Stimulated activated CD8-positive, alpha-beta memory T cell treated with anti-CD3 and anti-CD28 coated beads, Interleukin-7, amount 100 ng/mL, for 1 hour (primary cell): ENCODE measurements at places on chromosomes 12 and 14.
A peak's percentile ranks its signal among the peaks of the same experiment; 100 is the strongest.

GRCh38 chr14:96001866-96002497 is 37.2 kb upstream of the C14orf132 start:
- DNase-seq: no peak

DNA sequence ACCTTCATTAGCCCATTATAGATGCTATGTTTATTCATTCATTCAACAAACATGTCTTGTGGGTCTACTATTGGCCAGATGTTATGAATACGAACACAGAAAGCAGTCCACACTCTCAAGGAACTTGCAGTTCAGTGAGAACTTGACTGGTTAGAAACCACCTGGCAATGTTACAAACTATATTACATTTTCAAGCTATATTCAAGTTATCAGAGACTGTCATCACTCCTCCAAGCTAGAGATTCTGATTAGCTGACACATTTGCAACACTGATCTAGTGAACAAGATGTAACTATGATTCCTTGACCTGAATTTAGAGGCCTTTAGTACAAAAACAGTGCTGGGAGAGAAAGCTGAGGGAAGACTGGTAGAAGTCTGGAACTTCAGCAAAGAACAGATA is 170.7 kb upstream of the EEA1 start:
- no peak for DNase-seq

GRCh38 chr12:131805421-131805820 is 22.8 kb upstream of the MMP17 start:
- DNase-seq: no peak

DNA sequence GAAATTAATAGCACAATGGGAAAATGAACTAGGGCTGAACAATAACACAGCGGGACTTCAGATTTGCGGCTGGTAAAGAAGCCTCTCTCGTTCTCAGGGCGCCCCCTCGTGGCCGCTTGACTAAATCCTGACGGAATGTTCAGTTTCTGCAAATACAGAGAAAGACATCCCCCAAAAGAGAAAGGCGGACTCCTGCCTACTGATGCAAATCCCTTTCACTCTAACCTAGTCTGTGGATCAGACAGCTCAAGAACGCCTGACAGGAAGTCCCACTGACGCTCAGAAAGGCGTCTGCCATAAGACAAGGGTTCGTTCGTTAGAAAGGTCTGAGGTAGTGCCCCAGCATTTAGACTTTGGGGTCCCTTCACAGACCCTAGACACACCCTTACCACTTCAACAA is 2.5 kb downstream of the NUAK1 start:
- peak; percentile 70 for DNase-seq

DNA sequence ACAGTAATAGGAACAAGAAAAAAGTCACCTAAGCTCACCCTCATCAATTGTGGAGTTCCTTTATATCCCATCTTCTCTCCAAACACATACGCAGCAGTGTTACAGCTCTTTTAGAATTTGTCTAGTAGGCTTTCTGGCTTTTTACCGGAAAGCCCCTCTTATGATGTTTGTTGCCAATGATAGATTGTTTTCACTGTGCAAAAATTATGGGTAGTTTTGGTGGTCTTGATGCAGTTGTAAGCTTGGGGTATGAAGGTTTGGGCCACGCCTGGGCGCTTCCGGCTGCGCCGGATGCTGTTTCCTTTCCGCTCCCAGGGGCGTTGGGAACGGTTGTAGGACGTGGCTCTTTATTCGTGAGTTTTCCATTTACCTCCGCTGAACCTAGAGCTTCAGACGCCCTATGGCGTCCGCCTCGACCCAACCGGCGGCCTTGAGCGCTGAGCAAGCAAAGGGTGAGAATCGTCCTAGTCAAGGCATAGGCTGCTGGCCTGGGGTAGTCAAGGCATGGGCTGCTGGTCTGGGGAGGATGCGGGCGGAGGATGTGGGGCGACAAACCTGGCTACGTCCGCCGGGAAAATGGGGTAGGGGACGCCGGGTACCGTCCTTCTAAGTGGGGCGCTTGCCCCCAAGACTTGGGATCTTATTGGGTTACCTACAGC is at the start of the genes C12orf57 and RNU7-1:
Gene C12orf57, plus strand, starts transcription at position 301 of the 659 bp plus-strand sequence. Its CDS starts 100 bp downstream, at position 401.
Gene RNU7-1, plus strand, starts transcription at position 95 of the 659 bp plus-strand sequence.
- no peak for DNase-seq

- no peak for DNase-seq
Measured at GRCh38 chr12:13124656-13125505, 21.4 kb upstream of the GSG1 start.

DNA sequence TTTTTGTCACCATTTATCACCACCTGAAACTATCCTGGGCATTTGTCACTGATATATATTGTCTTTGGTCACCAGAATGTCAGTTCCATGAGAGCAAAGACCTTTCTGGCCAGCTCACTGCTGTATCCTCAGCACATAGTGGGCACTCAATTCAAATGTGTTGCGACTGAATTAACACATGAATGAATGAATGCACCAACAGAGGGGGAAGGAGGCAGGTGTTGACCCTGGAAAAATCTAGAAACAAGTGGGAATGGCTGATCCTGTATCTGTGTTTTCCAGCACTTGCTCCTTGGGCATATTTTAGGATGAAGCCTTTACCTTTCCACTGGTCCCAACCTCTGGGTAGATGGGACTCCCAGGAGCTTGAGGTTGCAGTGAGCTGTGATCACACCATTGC is 3.4 kb upstream of the NCOR2 start:
- DNase-seq: no peak

GRCh38 chr12:68259318-68259940 is 6.0 kb upstream of the IL22 start:
- DNase-seq: no peak

DNA sequence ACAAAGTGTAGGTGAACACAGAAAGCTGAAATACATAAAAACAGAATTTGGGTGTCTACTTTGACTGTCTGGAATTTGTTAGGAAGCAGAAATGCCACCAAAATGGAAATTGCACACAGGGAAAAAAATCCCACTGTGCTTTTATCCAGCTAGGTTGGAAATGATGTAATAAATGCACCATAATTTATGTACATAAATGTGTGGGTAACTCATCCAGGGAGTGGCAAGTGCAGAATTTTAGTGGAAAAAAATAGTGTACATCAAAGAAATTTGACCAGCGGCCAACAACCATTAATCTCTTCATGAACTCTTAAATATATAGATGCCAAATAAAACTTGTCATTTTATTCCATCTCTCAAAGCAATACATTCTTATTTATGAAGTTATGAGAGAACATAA is 105.6 kb downstream of the LLPH start:
- no peak for DNase-seq

- DNase-seq: no peak
Measured at GRCh38 chr14:104726600-104727451, 2.8 kb downstream of the ADSS1 start.

- DNase-seq: no peak
Measured at GRCh38 chr12:17017402-17017801, 411.4 kb upstream of the LMO3 start.

- no peak for DNase-seq
Measured at GRCh38 chr14:76186308-76187027, 34.7 kb downstream of the GPATCH2L start.

DNA sequence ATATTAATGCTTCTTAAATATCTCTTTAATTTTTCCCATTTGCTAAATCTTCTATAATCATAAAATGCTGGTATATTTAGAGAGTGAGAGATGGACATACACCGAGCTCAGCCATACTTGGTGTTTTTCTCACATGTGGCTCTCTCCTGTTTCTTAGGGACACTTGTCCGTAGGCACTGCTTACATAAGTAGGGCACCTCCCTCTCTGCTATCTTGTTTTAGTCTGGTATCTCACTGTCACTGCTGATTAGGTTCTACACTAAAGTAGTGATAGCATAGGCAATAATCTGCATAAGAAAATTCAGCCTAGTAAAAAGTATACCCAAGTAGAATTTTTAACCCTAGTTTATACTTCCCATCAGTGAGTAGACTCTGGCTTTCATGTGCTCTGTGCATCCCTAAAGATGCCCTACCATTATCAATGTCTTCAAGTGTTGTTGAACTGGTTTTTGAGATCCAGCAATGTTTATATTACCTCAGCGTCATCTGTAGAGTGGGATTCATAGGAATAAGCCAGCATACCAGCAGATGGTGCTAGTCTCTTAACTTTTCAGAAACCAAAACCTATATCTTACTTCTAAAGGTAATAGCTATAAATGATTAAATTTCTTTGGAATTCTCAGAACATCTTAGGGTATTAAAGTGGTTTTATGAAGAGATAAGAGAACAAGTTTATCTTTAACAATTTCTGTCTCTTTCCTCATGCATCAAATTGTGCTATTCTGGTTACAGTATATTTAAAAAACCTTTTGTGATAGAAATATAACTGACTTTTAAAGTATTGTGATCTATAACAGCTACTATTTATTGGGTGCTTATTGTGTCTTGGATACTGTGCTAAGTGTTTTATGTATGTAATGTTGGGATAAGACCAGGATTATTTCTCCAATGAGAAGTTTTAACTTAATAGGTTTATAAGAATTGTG is 32.9 kb downstream of the ARID2 start:
- no peak for DNase-seq

- DNase-seq: no peak
Measured at GRCh38 chr12:59634254-59634653, 38.4 kb downstream of the SLC16A7 start.

DNA sequence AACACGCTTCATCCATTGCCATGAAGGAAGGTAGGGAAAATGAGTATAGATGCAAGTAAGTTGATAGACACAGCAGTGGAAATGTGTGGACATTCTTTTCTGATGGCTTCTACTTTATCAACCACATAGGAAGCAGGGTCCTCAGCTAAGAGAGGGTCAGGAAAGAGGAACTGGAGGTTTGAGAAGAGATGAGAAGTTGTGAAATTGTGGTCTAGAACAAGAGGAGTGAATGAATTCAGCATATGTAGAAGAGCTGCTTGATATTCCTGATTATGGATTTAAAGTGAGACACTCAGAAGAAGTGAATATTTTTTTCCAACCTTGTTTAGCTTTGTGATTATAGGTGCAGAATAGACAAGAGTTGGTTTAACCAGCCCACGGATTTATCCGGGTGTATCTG is 128.5 kb downstream of the SLC15A5 start:
- no peak for DNase-seq

- DNase-seq: no peak
Measured at GRCh38 chr14:25953532-25954139, 644.2 kb downstream of the NOVA1 start.

GRCh38 chr12:21831791-21832344 is 57.4 kb upstream of the KCNJ8 start:
- DNase-seq: no peak

GRCh38 chr12:87775784-87776183 is 253.4 kb downstream of the C12orf50 start:
- DNase-seq: no peak

- no peak for DNase-seq
Measured at GRCh38 chr12:63304887-63305316, 153.9 kb upstream of the AVPR1A start.

- no peak for DNase-seq
Measured at GRCh38 chr12:52250048-52250990, 17.3 kb downstream of the KRT7 start.

DNA sequence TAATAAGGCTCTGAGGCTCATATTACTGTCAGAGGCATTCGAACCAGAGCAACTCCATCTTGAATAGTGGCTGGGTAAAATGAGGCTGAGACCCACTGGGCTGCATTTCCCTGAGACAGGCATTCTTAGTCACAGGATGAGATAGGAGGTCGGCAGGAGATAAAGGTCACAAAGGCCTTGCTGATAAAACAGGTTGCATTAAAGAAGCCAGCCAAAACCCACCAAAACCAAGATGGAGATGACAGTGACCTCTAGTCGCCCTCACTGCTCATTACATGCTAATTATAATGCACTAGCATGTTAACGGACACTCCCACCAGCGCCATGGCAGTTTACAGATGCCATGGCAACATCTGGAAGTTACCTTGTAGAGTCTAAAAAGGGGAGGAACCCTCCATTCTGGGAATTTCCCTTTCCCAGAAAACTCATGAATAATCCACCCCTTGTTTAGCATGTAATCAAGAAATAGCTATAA is 18.1 kb upstream of the PRICKLE1 start:
- no peak for DNase-seq

DNA sequence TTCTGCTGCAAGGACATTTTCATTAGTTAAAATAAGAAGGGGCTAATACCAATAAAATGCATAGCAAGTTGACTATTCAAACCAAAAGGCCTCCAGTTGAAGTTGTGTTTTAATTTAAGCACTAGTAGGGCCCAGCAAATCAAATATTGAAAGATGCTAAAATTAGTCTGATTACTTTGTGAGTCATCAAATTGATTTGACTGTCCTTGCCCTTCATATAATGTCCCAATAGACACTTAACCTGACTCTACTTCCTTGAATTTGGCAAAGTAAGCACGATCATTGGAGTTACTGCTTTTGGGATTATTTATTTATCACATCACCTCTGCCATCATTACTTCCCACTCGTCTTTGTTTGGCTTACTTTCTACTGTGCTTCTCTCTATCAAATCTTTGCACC is 798.5 kb downstream of the DIO2 start:
- no peak for DNase-seq

DNA sequence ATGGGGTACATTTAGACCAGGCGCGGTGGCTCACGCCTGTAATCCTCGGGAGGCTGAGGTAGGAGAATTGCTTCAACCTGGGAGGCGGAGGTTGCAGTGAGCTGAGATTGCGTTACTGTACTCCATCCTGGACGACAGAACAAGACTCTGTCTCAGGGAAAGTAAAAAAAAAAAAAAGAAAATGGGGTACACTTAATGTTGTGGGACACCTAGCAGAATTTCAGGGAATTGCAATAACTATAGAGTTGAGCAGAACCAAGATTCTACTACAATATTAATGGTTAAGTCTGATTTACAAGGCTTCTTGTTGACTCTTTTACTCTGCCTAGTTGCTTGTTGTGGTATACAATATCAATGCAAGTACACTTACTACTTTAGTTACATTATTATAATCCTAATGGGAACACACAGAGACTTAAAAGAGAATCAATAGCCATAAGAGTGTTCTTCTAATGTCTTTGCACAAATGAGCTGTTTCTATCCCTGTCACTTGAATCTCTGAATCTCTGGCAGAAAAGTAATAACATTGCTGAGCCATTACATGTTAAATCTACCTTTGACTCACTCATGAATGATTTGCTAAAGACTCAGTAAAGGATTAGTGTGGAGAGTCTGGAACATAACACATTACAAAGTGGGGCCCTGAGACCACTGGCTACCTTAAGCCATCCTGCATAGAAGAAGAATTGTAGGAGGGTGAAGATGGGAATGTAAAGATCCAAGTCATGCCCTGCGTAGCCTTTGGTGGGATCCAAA is 22.7 kb downstream of the BEST3 start:
- no peak for DNase-seq

DNA sequence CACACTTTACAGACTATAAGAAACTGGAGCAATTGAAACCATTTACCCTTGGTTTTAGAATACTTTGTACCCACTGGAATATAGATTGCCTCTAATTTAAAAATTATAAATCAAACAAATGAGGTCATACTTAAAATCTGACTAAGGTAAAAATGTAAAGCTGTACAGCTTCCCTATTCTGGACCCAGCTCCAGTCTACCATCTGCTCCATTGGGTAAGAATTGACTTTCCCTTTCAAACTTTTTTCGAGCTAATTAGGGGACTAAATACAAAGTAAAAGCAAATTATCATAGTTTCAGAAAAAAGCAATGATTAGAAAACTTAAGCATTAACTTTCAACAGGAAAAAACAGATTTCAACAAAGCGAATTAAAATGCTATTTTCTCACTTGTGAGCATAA is 4.3 kb downstream of the KRR1 start:
- DNase-seq: no peak

- no peak for DNase-seq
Measured at GRCh38 chr14:22807432-22808087, 7.7 kb downstream of the SLC7A7 start.
